ENCODE measurements at places on chromosomes 7 and 10.

DNA sequence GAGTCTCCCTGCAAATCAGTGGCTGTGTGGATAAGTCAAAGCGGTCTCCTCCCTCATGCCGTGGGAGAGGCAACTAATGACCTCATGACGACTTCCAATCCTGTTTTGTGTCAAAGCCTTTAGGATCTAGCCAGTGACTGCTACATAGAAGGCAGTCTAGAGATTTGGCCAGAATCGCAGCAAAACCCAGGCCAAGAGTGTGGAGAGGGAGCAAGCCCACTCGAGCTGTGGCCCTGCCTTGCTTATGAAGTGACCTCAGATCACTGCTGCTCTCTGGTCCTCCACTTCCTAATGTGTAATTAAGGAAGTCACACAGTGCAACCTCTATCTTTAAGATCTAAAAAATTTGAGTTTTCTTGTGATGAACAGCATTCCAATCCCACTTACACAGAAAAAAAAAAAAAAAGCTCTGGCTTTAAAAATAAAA lies 296.7 kb upstream of the KLF6 start:
- H3K27me3 ChIP-seq = no peaks in the 10 kb centered on the region
- no peak overlapping the region for H3K4me3 ChIP-seq
- peaks cover 2% of the 10 kb centered on the region for H3K4me1 ChIP-seq
- no peak for DNase-seq
- H3K27ac ChIP-seq = peak overlapping the region; percentile 43

GRCh38 chr10:80373502-80373901 lies 16.9 kb downstream of the DYDC2 start:
- no peak for DNase-seq
- H3K27ac ChIP-seq = no peak overlapping the region
- H3K36me3 ChIP-seq = no peaks in the 10 kb centered on the region
- H3K27me3 ChIP-seq = no peaks in the 10 kb centered on the region
- H3K4me1 ChIP-seq = peaks cover 1% of the 10 kb centered on the region
- H3K4me3 ChIP-seq = no peak overlapping the region

- H3K4me1 ChIP-seq = no peaks in the 10 kb centered on the region
- no peak overlapping the region for H3K27ac ChIP-seq
- no peaks in the 10 kb centered on the region for H3K27me3 ChIP-seq
- H3K36me3 ChIP-seq = no peaks in the 10 kb centered on the region
Measured at GRCh38 chr7:26311798-26312197, 20.1 kb downstream of the SNX10 start.

GRCh38 chr10:133520193-133520738 lies 6.9 kb upstream of the CYP2E1 start:
- H3K36me3 ChIP-seq = no peaks in the 10 kb centered on the region
- H3K4me3 ChIP-seq = peak overlapping the region; percentile 48
- no peaks in the 10 kb centered on the region for H3K27me3 ChIP-seq
- peak; percentile 76 for DNase-seq
- H3K4me1 ChIP-seq = peaks cover 6% of the 10 kb centered on the region

GRCh38 chr7:157377436-157378124 lies 40.8 kb downstream of the DNAJB6 start:
- H3K27ac ChIP-seq = no peak overlapping the region
- H3K4me1 ChIP-seq = peaks cover 2% of the 10 kb centered on the region
- no peak for DNase-seq
- no peak overlapping the region for H3K4me3 ChIP-seq
- H3K27me3 ChIP-seq = no peaks in the 10 kb centered on the region

Measured in T-cell (primary cell).